ENCODE measurements at places on chromosomes 1 and 21.

- no peak for DNase-seq
Observed at GRCh38 chr1:244349103-244349531, 102.6 kb downstream of the ADSS2 start.

GRCh38 chr1:185408700-185409270, 91.7 kb upstream of the IVNS1ABP start:
- no peak for DNase-seq

DNA sequence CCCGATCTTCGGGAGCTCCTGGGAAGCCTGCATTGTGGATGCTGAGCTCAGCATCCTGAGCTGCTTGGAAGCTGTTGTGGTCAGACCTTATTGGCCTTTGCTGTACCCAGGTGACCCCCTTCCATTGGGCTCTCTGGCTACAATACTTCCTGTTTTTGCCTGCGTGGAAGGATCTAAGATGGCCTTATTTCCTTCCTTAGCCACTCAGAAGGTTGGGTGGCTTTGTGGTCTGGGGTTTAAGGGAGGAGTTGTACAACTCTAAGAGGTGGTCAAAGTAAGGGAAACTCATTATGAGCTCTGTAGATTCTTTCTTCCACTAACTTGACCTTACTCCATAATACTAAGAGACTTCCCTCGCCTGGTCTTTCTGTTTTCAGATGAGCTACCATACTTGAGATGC, 17.7 kb downstream of the PFKFB2 start:
- no peak for DNase-seq

- DNase-seq = peak; percentile 31
Observed at GRCh38 chr1:27979151-27979858, 19.5 kb downstream of the XKR8 start.

GRCh38 chr1:219434285-219434922, 178.5 kb downstream of the ZC3H11B start:
- DNase-seq = no peak

GRCh38 chr1:222918801-222919477, 104.1 kb downstream of the DISP1 start:
- no peak for DNase-seq

GRCh38 chr1:38246955-38247952, 200.7 kb upstream of the POU3F1 start:
- DNase-seq = no peak

DNA sequence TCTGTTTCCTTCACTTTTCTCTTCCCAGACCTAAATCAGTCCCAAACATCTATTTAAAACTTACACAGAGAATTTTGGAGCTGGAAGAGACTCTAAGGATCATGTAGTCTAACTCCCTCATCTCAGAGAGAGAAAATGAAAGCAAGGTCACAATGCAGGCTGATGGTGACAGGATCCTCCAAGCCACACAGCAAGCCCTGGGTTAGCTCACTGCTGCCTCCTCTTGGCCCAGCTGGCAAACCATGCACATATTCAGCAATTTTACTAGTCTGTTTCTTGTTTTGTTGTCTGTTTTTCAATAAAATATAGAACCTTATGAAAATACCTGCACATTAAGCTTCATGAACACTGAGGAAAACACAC, 27.7 kb upstream of the LY9 start:
- peak; percentile 89 for DNase-seq

DNA sequence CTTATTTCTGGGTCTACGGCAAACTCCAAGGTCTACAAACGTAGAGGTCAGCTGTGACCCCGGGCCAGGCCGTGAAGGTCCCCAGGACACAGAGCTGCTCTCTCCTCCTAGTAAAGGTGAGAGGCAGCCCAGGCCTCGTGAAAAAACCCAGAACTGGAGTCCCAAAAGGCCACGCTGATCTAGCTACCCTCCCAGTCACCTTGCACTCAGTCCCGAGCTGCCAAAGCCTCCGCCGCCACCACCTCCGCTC, 125 bp downstream of the ATP5PF start:
- DNase-seq = no peak

DNA sequence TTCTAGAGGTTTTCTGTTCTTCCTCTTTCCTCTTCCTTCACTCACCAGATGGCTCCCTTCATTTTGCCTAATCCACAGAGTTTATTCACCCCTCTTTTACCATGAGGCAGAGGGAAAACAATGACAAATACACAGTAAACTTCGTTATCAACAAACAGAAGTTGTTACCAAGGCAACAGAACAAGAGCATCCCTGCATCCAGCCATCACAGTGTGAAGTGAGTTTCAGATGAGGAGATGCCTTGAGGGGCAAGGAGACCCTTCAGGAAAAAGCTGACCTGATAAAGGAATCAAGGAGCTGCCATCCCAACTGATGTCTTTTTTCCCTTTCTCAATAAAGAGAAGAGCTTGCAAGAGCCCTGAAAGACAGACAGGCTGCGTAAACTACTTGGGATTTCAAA, 195.3 kb downstream of the BRINP2 start:
- no peak for DNase-seq

DNA sequence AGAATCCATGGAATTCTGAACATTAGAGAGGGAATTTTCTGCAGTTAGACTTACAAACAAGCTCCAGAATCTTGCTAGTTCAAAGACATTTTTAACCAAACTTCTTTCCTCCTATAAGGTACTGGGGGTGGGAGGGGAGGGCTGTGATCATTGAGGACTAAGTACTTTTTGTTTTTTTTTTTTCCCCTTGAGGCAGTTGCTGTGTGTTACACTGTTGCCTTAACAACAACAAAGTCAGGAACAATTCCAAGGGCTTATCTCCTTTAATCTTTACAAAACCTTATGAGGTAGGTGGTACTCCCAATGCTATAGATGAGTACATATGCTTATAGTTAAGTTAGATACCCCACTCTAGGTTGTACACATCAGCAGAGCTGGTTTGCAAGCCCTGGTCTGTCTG, 62.9 kb downstream of the PPP1R12B start:
- no peak for DNase-seq

- no peak for DNase-seq
Observed at GRCh38 chr21:46416551-46416950, 42.1 kb upstream of the DIP2A start.

DNA sequence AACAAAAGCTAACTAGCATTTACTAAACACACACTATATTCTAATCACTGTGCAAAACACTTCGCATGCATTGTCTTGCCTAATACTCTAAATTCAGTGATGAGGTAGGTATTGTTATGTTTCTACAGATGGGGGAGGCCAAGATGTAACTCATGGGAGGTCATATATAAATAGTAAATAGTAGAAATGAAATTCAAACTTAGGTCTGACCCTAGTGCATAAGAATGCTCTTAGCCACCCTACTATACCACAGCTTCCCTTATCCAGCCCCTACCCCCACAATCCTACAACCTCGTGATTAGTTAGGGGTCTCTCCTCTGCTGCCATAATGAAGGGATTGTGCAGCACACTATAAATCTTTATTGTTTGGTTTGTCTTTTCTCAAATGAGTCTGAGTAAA, 3.3 kb downstream of the PFDN2 start:
- no peak for DNase-seq

GRCh38 chr21:42973309-42973990, 912 bp upstream of the PKNOX1 start:
- DNase-seq = no peak

DNA sequence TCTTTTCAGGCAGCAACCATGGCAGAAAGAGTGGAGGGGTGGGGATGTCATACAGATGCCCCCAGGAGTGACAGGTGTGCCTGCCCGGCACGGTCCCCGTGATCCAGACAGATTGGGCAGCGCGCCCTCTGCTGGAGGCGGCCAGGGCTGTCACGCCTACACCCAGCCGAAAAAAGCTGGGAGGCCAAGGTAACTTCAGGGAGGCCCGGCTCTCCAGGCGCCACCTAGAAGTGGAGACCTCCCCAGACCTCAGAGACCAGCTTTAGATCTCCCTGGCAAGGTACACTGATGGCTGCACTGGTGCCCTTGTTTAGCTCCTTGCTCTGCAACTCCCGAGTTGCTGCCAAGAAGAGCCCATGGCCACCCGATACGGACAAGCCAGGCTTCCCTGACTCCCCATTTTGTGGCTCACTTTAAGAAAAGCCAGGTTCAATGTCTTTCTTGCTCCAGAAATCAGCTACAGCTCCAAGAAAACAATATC, 6.6 kb downstream of the GOLT1A start:
- peak; percentile 62 for DNase-seq

Data from CD4-positive, alpha-beta T cell treated with Interleukin-4 for 1 hour (primary cell).